ENCODE measurements at places on chromosomes 6 and 20. TPM values are rescaled to one million over a fixed set of nuclear protein-coding genes. Genes with fewer than 3 reads are reported as not detected.

DNA sequence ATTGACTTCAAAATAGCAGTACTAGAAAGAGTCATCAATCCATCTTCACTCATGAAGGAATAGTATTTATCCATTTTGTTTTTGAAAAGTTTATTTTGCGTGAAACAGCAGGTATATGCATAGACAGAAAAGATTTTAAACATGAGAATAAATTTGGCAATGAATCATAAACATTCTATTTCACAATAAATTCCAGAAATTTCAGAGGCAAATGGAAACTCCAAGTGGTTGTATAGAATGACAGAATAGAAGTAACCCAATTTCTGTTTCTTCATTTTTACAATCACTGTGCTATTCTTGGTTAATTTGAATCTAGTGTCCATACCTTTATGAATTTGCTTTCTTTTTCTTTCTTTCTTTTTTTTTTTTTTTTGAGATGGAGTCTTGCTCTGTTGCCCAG is 173.0 kb upstream of the ECI2 start:
- H3K4me3 ChIP-seq = no peak overlapping the region
- no peaks in the 10 kb centered on the region for H3K4me1 ChIP-seq
- H3K27me3 ChIP-seq = no peaks in the 10 kb centered on the region

GRCh38 chr6:43941174-43941573 is 171.2 kb downstream of the VEGFA start:
- DNase-seq = no peak
- no peak overlapping the region for H3K27ac ChIP-seq
- no peak overlapping the region for H3K4me3 ChIP-seq

- H3K4me3 ChIP-seq = no peak overlapping the region
- no peaks in the 10 kb centered on the region for H3K36me3 ChIP-seq
- H3K27ac ChIP-seq = no peak overlapping the region
- no peaks in the 10 kb centered on the region for H3K4me1 ChIP-seq
- H3K27me3 ChIP-seq = no peaks in the 10 kb centered on the region
Observed at GRCh38 chr6:142279350-142280180, 22.2 kb upstream of the ADGRG6 start.

DNA sequence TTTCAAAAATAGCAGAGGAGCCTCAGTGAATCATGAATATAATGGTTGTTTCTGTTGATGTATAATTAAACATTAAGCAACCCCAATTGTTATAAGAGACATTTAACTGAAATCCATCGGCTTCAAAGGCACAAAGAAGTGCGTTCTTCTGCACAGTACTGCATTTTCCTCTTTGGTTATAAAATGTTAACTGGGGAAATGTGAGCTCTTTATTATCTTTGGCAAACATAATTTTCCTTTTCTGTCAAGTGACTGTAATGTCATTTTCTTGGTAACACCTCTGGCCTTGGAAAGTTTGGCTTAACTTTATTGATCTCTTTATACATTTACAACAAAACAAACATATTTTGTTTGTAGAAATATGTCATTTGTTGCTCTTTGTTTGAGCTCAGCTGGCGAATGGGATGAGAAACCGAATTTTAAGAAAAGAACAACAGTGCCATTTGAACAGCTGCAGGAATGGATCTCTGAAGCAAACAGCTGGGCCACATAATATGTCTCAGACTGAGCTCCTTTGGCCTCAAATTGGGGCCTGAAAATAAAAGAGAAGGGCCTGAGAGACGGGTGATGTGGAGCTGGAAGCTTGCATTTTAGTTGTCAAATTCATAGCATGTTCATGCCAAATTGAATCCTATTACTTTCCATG is 427.0 kb upstream of the SPTLC3 start:
- no peak overlapping the region for H3K27ac ChIP-seq
- H3K4me1 ChIP-seq = peaks cover 8% of the 10 kb centered on the region
- no peak for DNase-seq

DNA sequence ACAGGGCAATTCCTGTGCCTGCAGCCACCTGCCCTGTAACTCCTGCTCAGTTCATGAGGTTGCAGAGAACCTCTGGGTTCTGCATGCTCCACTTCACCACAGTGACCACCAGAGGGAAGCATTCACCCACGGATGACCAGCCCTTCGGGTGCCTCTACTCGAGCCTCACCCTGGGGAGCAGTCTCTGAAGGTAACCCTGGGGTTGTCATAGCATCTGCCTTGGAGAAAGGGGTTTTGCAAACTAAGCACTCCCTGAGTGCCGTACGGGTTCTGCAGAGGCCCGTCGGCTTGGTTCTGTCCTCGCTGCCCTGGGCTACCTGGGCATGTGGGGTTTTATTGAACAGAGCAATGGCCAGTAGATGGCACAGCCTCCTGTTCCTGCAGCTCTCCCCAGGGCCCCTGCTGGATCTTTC is 10.2 kb upstream of the CST5 start:
- no peak overlapping the region for H3K27ac ChIP-seq
- no peak for DNase-seq
- H3K4me3 ChIP-seq = no peak overlapping the region

GRCh38 chr20:48463916-48464315 is 363.9 kb downstream of the PREX1 start:
- DNase-seq = no peak
- H3K27me3 ChIP-seq = no peaks in the 10 kb centered on the region
- no peak overlapping the region for H3K4me3 ChIP-seq
- H3K27ac ChIP-seq = peak overlapping the region; percentile 81
- H3K4me1 ChIP-seq = peaks cover 12% of the 10 kb centered on the region

DNA sequence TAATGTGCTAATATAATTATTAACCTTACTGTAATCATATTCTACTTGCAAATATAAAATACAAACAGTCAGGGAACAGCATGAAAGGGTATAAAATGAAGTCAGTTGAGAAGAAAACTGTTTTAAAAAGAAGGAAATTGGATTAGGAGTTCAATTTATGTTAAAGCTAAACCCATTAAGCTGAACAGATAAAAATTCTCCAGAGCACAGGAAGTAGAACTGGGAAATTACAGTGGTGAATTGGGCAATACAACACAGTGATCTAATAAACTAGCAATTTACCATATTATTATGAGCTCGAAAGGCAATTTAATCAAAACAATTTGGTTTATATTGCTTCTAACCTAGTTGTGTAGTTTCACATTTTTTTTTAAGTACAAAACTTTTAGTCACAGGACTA is 407.4 kb upstream of the RGS17 start:
- H3K27me3 ChIP-seq = no peaks in the 10 kb centered on the region
- H3K4me3 ChIP-seq = no peak overlapping the region
- H3K4me1 ChIP-seq = no peaks in the 10 kb centered on the region
- no peak for DNase-seq
- H3K36me3 ChIP-seq = no peaks in the 10 kb centered on the region
- no peak overlapping the region for H3K27ac ChIP-seq

DNA sequence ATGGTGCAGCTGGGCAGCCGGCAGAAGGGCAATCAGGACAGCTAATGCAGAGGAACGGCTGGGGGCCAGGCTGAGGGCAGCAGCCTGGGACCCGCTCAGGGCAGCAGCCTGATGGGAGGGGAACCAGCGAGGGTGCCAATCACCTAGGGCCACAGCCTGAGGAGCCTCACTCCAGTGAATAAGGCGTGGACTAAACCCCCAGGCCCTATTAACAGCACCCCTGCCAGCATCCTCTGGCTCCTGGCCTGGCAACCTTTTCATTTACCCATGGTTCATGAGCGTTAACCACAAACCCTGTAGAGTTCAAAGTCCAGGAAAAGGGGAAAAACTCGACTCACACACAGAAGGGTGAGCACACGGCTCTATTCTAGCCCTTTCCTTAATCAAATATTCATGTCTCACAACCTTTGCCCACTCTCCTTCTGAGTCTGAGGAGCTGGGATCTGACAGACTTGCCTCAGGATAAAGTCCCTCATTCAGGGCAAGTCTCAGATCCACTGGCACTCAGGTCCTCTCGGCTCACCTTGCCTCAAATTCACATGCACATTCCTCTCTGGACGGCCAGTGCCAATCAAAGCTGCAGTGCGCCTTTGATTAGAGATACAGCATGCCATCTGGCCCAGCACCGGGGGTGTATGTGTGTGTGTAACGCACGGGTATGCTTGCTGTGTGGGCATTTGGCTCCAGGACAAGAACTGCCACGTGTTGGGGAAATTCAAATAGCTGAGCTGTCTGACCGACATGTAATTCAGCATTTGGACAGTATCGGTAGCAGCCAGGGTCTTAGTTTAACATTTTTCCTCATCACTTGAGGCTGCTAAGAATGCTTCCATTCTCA is 86.9 kb upstream of the TRAF3IP2 start:
- no peak overlapping the region for H3K4me3 ChIP-seq
- peaks cover 15% of the 10 kb centered on the region for H3K36me3 ChIP-seq
- peak overlapping the region; percentile 82 for H3K27ac ChIP-seq
- H3K4me1 ChIP-seq = peaks cover 46% of the 10 kb centered on the region
- peak; percentile 84 for DNase-seq
- no peaks in the 10 kb centered on the region for H3K27me3 ChIP-seq

DNA sequence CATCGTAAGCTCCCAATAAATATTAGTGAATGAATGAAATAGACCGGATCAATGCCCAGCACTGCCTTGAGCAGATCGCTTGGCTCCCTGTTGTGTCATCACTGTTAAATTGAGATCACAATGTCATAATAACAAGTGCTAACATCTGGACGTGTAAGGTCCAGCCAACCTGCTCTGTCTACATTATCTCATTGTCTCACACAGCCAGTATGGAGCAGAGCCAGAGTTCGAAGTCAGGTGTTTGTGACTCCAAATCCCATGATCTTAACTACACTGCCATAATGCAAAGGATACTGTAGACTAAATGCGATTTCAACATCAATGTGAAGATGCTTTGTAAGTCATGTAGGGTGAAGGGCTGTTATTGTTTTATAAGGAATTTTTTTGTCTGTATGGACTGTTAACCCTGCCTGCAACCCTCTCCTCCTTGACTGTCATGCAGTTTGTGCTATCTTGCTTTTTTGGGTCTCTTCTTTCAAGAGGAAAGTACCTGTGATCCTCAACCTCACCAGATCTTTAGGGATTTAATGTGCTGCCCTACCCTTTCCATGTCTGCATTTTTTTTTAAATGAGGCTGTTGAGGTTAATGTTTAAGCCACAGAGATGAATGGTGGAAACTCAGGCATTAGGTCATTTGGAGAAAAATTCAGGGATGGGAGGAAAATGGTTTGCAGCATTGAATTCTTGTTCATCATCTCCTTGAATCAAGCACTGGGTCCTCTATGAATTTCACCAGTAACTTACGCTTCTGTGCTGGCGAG is 49.0 kb upstream of the OCSTAMP start:
- H3K27ac ChIP-seq = no peak overlapping the region
- H3K27me3 ChIP-seq = no peaks in the 10 kb centered on the region

DNA sequence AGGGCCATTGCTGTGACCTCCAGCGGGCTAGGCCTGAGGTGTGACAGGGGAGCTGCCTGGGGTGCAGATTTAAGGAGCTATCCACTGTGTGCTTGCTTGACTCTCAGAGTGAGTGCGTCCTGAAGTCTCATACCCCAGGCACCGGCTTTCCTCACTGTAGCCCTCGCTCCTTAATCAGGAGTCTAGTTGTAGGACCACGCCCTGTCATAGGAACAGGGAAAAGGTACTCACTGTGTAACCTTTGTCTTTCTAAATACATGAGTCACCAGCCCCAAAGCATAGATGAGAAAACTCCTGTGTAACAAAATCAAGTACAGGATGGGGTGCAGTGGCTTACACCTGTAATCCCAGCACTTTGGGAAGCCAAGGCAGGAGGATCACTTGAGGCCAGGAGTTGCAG is 141.7 kb downstream of the TMEM242 start:
- DNase-seq = no peak
- no peaks in the 10 kb centered on the region for H3K27me3 ChIP-seq
- H3K4me3 ChIP-seq = no peak overlapping the region
- H3K36me3 ChIP-seq = peaks cover 14% of the 10 kb centered on the region
- peaks cover 13% of the 10 kb centered on the region for H3K4me1 ChIP-seq

DNA sequence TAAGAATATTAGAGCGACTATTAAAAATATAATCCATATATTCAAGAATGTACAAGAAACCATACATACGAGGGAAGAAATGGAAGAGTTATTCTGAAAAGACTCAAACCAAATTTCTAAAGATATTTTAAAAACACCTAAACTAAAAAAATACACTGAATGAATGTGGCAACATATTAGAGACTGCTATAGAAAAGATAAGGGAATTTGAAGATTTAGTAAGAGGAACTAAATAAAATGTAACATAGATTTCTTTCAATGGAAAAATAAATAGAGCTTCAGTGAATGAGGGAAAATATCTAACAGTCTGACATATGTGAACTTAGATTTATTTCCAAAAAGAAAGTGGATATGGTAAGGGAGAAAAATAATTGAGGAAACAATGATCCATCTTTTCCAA is 194.9 kb upstream of the STXBP5 start:
- no peaks in the 10 kb centered on the region for H3K27me3 ChIP-seq
- no peaks in the 10 kb centered on the region for H3K36me3 ChIP-seq
- DNase-seq = no peak
- no peaks in the 10 kb centered on the region for H3K4me1 ChIP-seq

- DNase-seq = no peak
- no peak overlapping the region for H3K27ac ChIP-seq
- H3K36me3 ChIP-seq = no peaks in the 10 kb centered on the region
- H3K27me3 ChIP-seq = no peaks in the 10 kb centered on the region
Observed at GRCh38 chr6:30163918-30164654, 740 bp downstream of the TRIM15 start.

DNA sequence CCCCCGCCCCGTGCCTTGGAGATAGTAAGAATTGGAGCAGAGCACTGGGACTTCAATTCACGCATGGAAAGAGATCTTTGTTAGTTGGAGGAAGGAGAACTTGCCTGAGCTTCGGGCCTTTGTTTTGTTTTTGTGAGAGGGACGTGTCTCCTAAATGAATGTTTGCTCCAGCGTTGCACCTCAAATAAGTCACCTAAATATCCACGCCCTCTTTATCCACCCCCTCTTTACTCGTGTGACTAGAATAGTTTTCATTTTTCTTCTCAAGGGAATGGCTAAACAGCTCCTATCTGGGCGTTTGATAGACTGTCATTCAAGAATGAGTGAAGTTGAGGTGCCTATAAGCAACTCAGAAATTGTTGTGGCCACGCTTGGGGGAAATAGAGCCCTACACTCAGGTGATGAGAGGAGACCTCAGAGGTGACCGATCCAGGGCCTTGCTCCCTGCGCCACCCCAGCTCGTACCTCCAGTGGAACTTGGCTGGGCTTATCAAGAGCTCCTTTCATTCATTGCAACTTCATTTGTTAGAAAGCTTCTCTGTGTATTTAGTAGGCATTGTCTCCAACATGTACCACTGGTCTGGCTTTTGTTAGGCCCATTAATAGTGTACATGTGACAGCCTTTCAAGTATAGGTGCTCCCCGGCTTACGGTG is 861 bp downstream of the PCMTD2 start:
- H3K36me3 ChIP-seq = no peaks in the 10 kb centered on the region
- H3K27me3 ChIP-seq = no peaks in the 10 kb centered on the region
- DNase-seq = no peak

C20orf144 gene
- total RNA-seq = not detected

PAK5 gene
- total RNA-seq = 0.25 TPM

BMP7 gene
- total RNA-seq = 17.2 TPM

SIRPD gene
- total RNA-seq = not detected

WFDC13 gene
- not detected for total RNA-seq

TRIM38 gene
- 8.1 TPM for total RNA-seq

Measured in vagina (tissue), 2 donors.